ENCODE measurements at places on chromosomes 3 and 15.

DNA sequence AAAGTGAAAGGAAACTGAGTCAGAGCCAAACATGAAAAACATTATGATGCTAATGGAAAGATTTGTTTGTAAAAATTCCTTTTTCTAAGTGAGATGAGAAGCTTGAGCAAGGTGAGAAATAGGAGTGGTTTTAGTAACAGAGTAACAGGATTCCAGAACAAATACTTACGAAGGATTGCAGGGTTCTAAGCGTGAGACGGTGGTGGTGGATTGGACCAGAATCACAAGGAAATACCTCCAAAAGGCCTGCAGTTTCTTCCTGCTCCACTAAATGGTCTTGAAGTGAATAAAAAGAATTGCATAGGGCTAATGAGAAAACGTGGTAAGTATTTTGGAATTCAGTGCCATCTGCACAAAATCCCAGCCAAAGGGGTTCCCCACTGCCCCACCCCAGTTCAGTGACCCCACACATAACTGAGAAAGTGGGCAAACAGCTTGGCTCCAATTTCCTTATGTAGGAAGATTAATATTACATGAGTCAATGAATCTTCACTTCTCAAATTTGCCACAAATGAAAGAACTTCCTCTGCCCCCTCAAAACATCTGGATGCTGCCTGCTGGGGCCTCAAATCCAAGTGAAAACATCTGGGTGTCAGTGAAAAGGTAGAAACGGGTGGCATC lies 283.8 kb upstream of the NR2F2 start:
- no peak for DNase-seq

GRCh38 chr3:39910826-39911464 lies 101.5 kb downstream of the MYRIP start:
- peak; percentile 2 for DNase-seq

DNA sequence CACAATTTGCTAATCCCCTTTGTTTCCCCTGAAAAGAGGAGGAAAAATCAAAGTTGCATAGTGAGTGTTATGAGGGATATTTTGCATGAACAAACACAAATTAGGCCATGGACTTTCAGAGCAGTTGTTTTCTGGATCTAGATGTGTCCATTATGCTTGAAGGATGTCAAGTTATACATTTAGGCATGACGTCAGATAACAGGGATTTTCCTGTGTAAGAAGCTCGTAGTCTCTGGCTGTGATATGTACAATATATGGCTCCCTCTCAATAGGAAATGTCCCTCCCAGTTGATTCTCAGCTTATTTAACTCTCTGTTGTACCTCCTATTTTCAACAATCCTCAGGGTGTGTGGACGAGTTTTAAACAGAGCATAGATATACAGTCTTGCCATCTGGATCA lies 171.0 kb downstream of the RBMS3 start:
- no peak for DNase-seq

DNA sequence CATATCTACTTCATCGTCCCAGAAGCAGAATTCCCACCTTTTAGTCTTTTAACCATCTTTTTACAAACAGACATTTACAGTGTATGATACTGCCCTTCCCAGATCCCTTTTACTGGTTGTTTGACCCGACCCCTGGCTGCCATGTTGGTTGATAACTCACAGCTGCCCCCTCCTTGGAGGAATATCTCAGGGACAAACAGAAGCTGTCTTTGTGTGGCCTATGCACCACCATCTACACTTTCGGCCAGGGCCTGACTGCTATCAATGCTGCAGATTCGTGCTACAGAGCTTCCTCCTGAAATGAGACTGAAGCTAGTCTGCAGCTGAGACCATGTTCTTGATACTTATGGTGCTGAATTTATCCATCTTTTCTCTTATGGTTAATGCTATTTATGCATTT lies 6.6 kb upstream of the POLQ start:
- no peak for DNase-seq

DNA sequence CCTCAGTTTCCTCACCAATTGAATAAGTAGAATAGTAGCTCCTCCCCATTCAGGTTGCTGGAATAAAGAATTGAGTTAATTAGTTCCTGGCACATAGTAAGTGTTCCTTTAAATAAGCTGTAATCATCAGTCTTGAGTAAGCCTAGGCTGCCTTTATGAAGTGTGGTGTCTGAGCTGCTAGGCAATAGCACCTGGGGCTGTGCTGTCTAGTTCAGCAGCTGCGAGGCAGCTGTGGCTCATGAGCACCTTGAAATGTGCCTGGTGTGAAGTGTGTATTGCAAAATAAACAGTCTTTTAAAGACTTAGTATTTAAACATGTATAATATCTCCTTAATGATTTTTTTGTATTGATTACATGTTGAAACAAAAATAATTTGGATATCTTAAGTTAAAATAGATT lies 77.6 kb downstream of the TOP2B start:
- no peak for DNase-seq

DNA sequence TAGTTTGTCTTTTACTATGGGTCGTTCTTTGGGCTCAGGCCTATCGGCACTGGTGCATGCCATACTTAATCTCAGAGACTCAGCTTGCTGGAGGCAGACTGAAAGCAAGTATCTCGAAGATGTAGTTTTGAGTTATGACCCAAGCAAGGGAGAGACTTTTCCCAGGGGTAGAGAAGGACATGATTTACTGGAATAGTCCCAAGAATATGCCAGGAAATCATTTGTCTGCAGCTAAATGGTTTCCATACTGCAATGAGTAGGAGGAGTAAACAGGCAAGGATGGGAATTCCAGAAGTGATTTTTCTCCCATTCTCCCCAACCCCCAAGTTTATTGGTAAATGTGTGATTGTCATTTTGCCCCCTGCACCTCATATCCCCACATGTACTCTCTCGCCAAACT lies 35.4 kb upstream of the LACTB start:
- DNase-seq = peak; percentile 57

GRCh38 chr3:138696666-138697370 lies 88.2 kb downstream of the FAIM start:
- no peak for DNase-seq

DNA sequence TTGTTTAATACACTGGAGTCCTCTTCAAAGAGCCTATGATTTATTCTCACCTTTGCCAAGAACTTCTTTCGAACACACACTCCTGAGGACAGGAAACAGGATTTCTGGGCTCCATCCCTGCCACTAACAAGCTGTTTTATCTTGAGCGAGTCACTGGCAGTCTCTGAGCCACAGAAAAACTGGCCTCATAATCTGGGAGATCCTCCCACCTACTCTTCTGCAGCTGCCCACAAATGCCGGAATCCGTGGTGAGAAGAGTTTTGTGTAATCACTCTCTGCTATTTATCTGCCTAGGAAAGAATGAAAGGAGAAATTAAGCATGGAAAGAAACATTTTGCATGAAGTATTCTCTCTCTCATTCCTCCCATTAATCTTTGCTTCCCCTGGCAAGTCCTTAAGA lies 172.0 kb upstream of the TRIM42 start:
- no peak for DNase-seq

DNA sequence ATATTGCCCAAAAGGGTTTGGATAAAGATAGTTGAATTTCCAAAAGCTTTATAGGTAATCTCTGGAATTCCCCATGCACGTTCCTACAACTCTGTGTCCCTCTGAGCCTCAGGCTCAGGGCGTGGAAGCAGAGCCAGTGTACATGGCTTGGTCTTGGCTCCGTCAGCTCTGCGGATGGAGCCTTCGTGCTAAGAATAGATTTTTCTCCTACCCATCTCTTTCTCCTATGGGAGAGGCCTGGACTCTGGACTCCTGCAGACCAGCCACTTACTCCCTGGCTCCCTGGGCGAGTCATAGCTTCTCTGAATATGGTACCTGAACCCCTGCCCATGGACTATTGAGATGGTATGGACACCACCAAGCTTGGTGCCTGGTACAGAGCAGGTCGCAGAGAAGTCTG lies 99.9 kb downstream of the EEFSEC start:
- no peak for DNase-seq

DNA sequence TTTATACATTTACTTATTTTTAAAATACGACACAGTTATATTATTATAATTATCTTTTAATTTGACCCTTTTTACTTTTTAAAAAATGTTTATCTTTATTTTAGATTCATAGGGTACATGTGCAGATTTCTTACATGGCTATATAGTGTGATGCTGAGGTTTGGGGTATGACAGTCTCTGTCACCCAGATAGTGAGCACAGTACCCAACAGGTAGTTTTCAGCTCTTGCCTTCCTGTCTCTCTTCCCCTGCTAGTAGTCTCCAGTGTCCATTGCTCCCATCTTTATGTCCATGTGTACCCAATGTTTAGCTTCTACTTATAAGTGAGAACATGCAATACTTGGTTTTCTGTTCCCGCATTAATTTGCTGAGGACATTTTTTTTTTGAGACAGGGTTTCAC lies 21.8 kb upstream of the KCNMB2 start:
- no peak for DNase-seq

- DNase-seq = peak; percentile 62
Observed at GRCh38 chr15:63939531-63940130, 105.9 kb upstream of the HERC1 start.

GRCh38 chr3:141078200-141078599 lies 27.1 kb downstream of the SPSB4 start:
- DNase-seq = no peak

GRCh38 chr3:99903869-99904268 lies 86.2 kb downstream of the CMSS1 start:
- DNase-seq = no peak

GRCh38 chr15:77336006-77336405 lies 83.9 kb downstream of the PEAK1 start:
- DNase-seq = no peak

DNA sequence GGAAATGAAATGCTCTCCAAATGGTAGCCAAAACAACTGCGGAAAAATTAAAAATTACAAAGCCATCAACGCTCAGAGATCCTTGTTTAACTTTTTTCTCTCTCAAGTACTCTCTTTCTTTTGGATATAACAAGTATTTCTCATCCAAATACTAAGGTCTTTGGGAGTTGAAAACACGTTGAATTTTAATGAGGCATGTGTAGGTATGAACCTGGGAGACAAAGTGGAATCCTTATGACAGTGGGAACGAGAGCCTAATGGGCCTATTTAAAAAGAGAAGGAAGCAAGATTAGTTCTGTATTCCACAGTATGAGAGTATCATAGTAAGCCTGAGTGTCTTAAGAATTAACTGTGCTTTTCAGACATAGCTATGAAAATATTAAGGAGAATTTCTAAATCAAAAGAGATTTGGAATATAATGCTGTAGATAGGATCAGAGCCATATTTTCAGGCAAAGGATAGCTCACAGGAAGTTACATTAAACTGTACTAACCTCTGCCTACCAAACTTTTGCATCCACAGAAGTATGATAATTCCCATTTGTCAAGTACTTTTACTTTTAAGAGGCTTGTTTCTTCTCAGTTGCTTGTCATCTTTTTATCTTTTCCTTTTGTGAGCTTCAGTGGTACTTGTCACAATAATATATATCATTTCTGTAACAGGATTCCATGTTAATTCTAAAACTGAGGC lies 759 bp downstream of the CD96 start:
- no peak for DNase-seq

DNA sequence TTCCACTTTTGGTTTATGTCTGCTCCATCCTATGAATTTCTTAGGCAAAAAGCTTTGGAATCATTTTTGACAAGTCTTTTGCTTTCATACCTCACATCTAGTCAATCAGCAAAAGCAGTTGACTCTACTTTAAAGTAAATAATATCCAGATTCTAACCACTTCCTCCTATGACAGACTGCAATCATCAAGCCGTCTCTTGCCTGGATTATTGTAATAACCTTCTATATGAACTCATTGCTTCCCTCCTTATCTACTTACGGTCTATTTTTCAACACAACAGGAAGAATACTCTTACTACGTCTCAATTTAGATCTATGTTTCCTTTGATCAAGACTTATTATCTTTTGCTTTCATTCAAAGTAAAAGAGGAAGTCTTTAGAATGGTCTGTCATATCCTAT lies 20.7 kb downstream of the CLDN1 start:
- DNase-seq = no peak

DNA sequence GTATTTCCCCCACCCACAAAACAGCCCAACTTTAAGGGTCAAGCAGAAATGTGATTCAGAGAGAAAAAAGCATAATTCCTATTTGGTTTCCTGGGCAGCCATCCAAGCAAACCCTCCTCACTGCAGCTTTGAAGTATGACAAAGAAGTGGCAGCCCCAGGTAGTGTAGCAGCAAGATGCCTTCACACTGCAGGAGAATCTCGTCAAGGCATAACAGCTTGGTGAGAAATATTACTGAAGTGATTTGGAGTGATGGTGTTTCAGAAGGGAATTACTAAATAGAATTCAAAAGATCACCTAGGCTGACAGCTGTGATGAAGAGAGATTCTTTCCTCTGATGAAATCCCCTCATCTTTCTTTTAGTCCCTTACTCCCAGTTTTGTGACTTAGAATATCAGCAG lies 173.9 kb downstream of the PYDC2 start:
- DNase-seq = no peak

DNA sequence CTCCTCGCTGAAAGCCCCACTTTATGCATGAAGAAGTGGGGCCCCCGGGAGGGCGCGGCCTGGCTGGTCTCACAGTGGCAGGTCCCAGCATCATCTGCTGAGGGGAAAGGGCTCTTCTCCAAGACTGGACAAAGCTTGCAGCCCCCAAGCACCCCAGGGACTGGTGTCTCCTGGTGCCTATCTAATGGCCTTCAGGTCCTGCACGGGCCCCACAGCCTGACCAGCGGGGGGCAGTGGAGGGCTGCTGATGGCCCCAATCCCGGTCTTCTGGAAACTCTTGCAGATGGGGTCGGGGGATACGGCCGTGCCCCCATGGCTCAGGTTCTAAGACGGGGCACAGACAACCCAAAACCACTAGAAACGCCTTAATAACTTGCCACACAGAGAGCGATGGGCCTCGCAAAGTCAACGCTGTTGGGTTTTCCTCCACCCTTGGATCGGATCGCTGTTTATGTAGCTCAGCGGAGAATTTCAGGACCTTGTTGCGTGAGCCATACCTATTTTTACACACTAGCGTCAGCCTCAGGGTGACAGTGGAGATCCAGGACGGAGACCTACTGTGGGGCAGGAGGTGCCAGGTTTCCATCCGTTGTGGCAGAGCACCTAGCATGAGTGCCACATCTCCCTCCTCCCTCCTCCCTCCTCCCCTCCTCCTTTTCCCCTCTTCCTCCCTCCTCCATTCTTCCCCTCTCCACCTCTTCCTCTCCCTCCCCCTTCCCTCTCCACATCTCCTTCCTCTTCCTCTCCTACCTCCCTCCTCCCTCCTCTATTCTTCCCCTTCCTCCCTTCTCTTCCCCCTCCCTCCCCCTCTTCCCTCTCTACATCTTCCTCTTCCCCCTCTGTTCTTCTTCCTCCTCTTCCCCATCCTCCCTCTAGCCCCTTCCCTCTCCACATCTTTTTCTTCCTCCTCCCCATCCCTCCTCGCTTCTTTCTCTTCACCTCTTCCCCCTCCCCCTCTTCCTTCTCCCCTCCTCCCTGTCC lies 79.3 kb upstream of the ALDH1L1 start:
- DNase-seq = no peak

All from A172 (cell line).